ENCODE measurements at places on chromosomes 13 and 19.

- DNase-seq: no peak
These were observed 4.0 kb upstream of the NWD1 start for GRCh38 chr19:16715611-16716010.

- no peak for DNase-seq
These were observed 20.3 kb upstream of the TMTC4 start for GRCh38 chr13:100694722-100695508.

DNA sequence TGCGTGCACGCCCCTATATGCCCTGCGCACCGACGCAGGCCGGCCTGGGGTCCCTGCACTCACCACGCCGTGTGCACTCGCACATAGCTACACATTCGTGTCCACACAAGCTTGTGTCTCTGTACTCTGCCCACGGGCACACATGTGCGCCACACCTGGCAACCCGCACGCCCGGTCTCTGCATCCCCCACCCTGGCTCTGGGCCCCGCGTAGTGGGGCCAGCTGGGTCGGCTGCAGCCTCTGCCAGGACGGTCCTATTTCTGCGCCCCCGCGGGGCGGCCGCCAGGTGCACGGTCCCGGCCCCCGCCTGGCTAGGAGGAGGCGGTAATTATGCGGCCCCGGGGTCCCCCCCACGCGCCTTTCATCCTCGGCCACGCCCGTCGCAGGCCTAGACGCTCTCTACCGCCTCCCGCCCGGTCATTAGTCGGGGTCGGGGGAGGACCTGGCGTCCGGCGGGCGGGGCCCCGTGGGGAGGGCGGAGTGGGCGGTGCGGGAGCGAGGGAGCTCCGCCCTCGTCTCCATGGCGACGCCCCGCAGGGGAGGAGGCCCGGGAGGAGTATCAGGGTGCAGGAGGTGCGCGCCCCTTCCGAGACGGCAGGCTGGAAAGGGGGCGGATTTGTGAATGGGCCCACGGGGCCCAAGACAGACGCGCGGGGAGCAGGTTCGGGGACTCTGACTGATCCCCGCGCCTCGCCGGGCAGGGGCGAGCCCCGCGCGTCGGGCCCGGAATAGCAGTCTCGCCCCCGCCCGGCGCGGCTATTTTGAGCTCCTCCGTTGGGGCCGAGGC is 2.8 kb upstream of the CIRBP start:
- DNase-seq: peak; percentile 76

DNA sequence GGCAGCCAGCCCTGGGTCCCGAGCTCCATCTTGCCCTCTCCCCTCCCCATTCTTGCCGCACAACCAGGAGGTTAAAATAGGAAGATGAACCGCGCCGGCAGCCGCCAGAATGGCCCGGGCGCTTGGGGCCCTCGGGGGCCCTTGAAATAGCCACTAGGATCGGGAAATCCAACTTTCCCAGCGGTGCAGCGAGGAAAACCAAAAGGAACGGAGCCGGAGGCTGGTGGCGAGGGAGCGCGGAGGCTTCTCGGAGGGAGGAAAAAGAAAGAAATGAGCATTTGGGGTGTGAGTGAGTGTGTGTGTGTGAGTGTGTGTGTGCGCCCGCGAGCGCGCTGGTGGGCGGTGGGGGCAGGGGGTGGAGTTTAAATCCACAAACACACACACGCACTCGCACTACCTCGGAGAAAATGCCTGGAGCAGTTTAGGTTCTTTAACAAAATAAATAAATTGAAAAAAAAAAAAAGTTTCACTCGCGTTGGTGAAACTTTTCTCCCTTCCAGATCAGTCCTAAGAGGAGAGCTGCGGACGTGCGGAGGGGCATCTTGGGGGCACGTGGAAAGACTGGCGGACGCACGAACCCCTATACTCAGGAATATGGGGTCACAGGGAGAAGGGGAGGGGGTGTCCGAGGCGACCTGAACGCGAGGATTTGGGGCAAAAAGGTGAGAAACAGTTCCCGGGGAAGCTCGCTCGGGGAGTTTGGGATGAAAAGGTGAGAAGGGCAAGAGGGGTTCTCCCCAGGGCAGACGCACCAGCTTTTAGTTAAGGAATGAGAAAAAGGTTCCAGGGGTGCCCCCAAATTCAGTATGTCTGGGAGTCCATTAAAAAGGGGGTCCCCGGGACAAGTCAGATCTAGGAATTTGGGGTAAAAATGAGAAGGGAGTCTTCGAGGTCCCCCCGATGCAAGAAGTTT is 1.3 kb downstream of the RFX2 start:
- peak; percentile 52 for DNase-seq

DNA sequence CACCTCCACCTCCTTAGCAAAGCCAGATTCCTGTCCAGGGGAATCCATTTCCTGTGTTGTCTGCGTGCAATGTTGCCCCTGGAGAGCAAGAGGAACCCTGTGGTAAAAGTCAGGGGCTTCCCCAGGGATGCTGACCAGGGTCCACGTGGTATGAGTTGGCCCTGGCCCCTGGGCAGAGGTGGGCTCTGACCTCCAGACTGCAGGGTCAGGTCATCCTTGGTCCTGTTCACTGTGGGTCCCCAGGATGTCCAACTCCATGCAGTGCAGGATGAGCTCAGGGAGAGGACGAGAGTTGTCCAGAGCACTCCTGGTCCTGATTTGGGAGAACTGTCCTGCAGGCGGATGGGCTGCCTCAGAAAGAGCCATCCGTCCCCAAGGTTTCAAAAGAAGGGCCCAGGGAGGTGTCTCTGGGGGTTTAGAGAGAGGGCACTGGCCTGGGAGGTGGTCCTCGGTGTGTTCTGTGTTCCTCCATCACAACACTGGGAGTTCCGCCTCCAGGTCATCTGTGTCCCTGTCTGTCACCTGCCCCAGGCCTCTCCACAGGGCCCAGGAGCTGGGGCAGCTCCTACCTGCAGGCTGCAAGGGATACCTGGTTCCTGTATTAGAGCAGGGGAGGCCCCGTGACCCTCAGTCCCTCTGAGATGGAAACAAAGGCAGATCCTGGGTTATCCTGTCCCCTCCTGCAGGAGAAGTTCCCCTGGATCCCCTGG is 1.2 kb upstream of the CEACAM4 start:
- no peak for DNase-seq

DNA sequence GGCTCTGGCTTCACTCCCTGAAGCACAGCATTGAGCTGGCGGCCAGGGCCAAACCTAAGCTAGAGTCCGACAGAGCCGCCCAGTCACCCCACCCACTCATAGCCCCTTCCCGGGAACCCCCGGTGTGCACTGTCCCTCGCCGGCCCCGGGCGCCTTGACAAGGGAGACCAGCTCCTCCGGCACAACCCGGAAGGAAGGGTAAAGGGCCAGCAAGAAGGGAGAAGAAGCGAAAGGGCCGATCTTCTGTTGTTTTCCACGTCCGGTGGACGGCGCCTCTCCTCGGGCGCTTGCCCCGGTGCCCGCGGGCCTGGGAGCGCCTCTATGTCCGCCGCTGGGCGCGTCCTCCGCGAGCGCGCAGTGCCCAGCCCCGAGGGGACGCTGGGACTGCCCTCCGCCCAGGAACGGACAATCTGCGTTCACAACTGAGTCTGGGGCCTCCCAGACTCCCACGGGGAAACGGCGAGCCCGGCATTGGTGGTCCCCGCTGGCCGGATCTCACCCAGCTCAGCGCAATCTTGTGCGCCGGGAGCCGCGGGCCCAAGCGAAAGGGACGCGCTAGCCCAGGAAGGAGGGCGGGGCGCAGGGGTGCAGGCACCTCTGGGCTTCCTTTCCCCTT is 172.5 kb upstream of the MIR17HG start:
- DNase-seq: no peak

DNA sequence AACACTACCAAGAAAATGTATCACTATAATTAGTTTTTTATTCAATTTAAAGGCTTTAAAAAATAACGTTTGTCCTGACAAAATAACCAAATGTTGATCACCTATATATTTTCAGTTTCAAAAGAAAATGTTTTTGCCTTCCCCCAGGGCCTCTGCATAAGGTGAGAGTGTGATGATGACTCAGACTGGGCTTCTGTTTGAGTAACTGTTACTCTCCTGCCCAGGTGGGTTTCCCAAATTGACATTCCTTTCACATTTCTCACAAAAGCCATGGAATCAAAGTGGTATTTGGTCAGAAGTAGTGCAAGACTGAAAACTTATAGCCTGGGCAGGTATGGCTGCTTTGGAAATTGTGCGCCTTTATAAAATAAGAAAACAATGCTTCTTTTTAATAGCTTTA is 180.6 kb downstream of the COG6 start:
- no peak for DNase-seq

DNA sequence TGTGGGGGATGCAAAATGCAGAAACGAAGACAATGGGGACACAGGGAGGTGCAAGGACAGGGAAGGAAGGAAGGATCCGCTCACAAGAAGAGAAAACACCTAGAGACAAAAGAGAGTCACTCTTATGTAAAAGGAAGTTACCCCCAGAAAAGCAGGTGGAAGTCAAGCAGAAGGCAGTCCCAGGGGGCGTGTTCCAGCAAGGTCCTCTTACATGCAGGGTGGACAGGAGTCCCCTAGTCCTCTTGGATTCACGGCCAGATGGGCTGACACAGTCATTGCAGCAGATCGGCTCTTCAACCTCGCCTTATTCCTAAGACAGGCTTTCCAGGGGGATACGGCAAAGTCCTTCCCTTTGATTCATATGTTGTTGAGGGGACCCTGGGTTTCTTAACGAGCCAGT is 83.9 kb upstream of the SPATA13 start:
- no peak for DNase-seq

DNA sequence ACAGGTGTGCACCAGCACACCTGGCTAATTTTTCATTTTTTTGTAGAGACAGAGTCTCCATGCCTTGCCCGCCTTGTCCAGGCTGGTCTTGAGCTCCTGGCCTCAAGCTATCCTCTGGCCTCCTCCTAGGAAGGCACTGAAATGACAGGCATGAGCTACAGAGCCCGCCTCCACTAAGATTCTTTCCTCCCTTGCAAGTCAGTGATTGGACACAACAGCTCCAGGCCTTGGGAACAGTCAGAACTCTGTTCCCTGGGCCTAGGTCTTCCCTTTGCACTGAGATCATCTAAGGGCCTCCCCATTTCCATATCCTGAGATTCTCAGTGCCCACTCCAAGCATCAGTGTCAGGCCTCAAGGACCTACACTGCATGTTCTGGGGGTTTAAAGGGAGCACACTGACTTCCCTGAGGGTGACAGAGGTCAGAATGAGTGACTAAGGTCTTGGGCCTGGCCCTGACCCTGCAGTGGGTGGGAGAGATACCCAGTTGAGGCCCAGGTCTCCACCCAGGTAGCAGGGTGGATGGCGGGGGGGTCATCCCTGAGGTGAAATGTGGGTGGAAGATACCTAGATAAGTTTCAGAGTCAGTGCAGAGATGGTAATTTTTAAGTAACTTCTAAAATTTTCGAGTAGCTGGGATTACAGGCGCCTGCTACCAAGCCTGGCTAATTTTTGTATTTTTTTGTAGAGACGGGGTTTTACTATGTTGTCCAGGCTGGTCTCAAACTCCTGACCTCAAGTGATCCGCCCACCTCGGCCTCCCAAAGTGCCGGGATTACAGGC is 17.3 kb upstream of the ERCC1 start:
- no peak for DNase-seq

GRCh38 chr13:98263841-98264240 is 86.8 kb upstream of the RNF113B start:
- DNase-seq: no peak

DNA sequence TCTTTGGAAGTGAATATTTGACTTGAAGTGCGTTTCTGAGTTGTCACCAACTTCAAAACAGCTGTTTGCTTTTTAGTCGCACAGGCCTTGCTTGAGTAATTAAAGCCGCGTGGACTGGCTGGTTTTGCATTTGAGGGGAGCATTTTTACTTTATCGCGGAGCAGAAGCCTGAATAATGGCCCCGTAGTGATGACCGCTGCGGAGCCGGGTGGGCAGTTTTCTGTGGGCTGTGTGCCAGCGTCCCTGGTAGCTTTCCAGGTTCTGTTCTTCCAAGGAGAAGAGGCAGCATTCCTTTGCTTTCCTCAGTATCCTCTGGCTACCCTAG is 1.1 kb downstream of the NAA16 start:
- DNase-seq: no peak

GRCh38 chr19:7497292-7497691 is 8.5 kb upstream of the PEX11G start:
- DNase-seq: no peak

DNA sequence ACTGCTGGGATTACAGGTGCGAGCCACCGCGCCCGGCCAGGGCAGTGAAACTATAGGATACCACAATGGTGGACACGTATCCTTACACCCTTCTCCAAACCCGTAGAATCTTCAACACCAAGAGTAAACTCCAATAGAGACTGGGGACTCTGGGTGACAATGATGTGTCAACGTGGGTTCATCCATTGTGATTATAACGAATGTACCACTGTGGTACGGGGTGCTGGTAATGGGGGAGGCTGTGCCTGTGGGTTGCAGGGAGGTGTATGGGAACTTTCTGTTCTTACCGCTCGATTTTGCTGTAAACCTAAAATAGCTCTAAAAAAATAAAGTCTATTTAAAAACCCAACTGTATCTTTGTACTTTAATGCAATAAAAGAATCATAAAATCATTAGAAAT is 11.6 kb downstream of the GNG7 start:
- no peak for DNase-seq

- DNase-seq: no peak
These were observed 200.2 kb upstream of the SOX1 start for GRCh38 chr13:111866731-111867245.

DNA sequence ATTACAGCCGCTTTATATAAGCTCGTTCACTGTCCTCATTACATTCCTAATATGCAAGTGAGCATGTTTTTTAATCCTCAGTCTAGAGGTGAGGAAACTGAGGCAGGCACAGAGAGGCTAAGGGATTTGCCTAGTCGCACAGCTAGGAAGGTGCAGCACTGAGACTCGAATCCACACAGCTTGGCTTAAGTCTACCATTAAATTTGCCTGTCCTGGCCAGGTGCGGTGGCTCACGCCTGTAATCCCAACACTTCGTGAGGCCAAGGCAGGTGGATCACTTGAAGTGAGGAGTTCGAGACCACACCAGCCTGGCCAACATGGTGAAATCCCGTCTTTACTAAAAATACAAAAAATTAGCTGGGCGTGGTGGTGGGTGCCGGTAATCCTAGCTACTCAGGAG is 8.0 kb downstream of the RPS16 start:
- DNase-seq: no peak

DNA sequence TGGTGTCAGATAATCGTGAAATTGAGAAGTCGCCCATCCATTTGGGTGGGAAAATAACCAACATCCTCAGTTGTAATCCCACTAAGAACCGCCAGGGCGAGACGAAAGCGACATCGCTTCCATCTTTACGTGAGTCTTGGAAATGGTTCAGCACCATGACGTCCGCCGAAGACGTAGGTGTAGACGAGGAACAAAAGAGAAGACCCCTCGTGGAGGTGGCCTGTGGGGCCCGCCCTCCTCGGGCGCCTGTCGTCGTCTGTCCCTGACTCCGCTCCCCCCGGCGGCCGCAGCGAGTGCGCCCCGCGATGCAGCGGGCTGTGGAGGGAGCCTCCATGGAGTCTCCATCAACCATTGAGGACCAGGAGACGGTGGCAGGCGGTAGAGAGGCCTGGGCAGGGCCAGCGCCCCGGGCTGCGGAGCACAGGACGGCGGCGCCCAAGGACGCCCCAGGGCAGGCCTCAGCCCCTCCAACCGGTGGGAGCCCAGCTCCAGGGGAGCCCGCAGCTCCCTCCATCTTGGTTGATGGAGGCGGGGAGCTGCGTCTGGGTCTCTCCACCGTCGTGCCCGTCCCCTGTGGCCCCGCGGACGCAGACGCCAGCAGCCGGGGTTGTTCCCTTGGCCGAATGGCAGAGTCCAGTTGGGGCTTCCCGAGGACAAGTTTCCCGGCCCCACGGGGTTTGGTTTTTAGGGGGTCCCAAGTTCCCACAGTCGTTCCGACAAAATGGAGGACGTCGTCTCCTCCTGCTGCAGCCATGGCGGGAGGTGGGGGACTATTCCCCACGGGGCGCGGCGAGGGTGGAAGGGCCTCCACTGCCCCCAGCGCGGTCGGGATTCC is 990 bp upstream of the ZMYM2 start:
- peak; percentile 77 for DNase-seq

Measured in stimulated activated CD4-positive, alpha-beta T cell treated with anti-CD3 and anti-CD28 coated beads, Interleukin-2, amount 100 ng/mL, for 48 hours (primary cell).